ENCODE measurements at places on chromosomes 16 and 17.
A peak's percentile ranks its signal among the peaks of the same experiment; 100 is the strongest.

DNA sequence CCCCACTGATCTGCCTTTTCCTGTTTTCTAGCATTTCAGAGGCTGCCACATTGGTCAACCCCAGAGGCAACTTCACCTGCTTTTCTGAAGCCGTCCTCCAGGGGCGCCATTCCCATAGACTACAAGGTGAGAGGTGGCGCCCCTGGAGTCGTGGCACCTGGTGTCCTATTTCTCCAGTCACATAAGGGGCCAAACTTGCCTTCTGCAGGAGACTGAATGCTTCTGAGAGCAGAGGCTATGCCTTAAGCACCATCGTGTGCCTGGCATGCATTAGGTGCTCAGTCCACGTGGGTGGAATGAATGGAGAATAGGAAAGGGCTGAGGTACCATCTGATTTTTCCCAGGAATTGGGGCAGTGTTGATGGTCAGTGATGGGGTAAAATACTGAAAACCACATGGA is 164.8 kb downstream of the HAPSTR1 start:
- DNase-seq = peak; percentile 27

GRCh38 chr16:29011851-29012250 is 27.0 kb downstream of the LAT start:
- DNase-seq = no peak

DNA sequence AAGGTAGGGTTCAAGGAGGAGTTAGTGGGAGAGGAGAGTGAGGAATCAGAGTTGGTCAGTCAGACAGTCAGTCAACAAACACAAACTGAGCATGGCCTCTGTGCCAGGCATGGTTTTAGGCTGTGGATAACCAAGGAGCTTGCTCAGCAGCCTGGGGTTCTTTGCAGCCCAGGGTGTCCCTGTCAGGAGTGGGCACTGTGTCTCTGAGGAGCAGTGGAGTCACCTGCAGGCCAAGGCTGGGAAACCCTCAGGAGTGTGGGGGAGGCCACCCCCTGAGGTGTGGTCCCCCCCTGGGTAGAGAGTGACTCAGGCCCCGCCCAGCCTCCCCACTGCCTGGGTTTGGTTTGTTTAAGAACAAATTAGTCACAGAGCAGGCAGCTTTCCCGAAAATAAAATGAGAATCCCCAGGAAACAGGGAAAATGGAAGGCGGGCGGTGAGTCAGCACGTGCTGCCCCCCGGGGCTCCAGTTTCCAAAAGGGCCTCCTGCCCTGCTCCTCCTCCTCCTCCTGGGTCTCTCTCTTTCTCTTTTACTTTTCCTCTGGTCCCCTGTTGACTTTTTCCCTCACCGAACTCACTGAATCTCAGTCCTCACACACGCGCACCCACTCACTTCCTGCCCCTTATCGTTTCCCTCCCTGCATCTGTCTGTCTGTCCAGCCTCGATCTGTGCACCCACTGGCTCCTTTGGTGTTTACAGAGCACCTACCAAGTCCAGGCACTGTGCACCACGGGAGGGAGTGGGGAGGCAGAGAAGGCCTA is 44.3 kb downstream of the SOCS3 start:
- DNase-seq = no peak

GRCh38 chr16:85567935-85568334 is 45.2 kb upstream of the GSE1 start:
- DNase-seq = no peak

DNA sequence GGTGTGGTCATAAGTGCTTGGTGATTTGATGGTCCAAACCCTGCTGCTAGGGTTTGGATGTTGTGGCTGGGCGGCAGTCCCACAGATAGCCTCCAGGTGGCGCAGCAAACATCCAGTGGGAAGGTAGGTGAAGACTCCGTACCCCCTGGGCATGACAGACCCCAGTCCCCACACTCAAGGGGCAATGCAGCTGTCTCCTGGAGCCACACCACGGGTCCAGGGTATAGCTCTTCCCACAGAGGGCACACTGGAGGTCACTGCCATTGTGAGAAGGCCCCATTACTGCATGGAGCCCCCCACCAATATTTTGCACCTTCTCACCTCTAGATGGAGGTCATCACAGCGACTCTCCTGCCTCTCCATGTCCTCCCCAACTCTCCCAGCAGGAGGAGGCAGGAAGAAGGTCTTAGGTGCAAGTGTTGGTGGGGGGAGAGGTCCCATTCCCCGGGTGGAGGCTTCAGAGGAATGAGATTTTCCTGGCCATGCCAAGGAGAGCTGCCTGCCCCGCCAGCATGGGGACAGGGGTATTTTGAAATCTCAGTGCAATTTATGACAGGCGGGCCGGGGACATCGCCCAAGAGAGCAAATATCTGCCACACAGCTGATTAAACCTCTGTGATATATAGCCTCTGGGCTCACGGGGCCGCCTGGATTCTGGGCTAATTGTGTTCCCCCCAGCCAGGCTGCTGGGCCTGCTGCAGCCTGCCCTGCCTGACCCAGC is 17.1 kb upstream of the C17orf113 start:
- DNase-seq = peak; percentile 70

- DNase-seq = no peak
Measured at GRCh38 chr17:42179335-42179734, 1.6 kb downstream of the KCNH4 start.

GRCh38 chr17:79728169-79728907 is 2.4 kb upstream of the ENPP7 start:
- DNase-seq = peak; percentile 90
